Stimulated activated naive CD8-positive, alpha-beta T cell treated with anti-CD3 and anti-CD28 coated beads, Interleukin-15, amount 100 ng/mL, for 72 hours (primary cell): ENCODE measurements at places on chromosomes 7 and 10.

- DNase-seq = no peak
These were observed 260.5 kb upstream of the KLF14 start for GRCh38 chr7:130994378-130995115.

GRCh38 chr7:50865450-50865849 lies 82.8 kb upstream of the GRB10 start:
- DNase-seq = no peak

DNA sequence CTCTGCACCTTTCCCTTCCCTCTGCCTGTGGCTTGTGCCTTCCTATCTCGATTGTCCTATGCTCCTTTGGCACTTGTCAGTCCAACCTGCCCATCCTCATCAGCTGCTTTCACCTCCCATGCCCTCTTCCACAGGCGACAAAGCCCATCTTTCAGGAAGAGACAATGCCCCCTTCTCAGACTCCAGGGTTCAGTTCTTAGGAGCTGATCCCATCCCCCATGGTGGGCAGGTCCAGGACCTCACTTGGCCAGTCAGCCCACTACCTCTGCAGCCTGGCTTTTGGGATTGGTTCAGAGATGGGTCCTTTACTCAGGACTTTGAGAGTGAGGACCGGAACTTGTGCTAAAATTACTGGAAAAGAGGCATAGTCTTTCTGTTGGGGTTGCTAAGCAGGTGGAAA lies 74.0 kb upstream of the NANOS1 start:
- DNase-seq = no peak

DNA sequence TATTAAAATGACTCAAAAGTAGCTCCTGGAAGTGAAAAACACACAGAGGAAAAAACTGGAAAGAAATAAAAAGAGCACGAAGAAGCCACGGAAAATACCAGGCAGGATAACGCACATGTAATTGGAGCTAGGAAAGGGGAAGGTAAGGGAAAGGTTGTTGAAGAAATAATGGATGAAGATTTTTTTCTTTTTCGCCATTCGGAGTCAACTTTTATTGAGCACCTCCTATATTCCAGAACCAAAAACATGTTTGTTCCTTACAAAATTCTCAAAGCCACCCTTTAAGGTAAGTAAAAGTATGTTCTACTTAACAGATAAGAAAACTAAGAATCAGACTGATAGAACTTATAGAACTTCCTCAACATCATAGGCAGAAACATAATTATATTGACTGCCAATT lies 32.8 kb upstream of the PTPRN2 start:
- no peak for DNase-seq

DNA sequence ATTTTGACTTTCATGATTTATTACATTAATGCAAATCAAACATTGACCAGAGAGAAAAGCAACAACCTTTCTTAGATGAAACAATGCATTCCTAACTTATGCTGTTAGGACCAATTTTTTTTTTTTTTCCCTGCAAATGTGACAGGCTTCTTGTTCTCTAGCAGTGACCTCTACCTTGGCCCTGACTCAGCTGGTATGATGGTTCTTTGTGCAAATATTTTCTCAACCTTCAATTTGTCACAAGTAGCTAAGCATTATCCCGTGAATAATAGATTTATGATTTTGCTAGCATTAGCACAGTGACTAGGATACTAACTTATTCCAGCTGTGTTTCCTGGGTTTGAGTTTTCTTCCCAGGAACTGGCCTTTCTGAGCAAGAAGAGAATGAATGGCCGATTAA lies 64.9 kb downstream of the PPP1R9A start:
- DNase-seq = no peak

DNA sequence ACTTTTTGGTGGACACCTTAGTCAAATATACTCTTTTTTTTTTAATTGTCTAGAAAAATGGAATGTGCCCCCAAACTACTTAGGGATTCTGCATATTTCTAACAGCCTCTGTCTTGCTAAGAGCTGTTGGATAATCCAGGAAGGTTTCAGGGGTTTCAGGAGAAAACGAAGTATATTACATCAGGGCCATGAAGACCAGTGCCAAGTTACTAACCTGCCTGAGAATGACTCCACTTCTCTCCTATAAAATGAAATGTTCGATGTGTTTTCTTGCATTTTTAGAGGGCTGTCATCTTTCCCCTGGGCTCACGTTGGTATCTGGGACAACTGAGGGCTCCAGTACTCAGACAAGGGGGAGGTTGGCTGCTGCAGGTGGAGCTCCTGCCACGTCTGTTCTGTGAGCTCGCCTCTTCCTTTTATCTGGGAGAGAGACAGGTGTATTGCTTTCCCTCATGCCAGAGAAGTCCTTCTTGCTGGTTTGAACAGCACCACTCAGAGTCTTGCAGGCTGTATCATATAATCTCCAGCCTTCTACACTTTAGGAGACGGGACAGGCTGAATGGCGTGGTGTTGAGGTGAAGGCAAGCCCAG lies 71.3 kb downstream of the CAMK1D start:
- DNase-seq = no peak

DNA sequence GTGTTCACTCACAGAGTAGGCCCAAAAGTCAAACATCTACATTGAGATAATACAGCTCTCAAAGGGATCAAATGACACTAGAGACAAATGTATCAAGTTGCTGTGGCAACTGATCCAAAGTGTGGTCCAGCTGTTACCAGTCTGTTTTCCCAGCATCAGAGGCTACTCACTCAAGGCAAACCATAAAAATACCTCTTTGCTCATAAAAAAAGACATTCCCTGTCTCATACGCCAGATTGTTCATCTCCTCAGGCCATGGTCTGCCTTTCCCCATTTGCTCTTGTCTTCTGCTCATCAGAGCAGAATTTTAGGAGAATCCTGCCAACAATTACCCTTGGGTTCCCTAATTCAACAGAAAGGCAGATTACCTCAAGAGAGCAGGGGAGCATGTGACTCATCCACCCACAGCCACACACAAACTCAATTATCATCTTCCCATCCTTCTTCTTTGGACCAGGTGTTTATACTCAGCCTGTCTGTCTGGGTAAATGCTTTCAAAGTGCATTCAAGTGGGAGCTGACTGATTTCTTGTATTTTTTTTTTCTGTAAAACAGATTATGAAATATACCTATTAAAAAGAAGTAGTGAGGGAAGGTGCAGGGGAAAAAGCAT lies 226.5 kb upstream of the HPS1 start:
- DNase-seq = no peak

- DNase-seq = no peak
These were observed 23.0 kb downstream of the TCF7L2 start for GRCh38 chr10:112973046-112973445.

GRCh38 chr10:25902002-25902401 lies 32.0 kb upstream of the MYO3A start:
- DNase-seq = no peak

- no peak for DNase-seq
These were observed 61.4 kb downstream of the SYPL1 start for GRCh38 chr7:106050746-106051117.

- no peak for DNase-seq
These were observed 8.2 kb downstream of the TMEM270 start for GRCh38 chr7:73869011-73869798.

- DNase-seq = no peak
These were observed 13.8 kb upstream of the POT1 start for GRCh38 chr7:124943472-124943871.

DNA sequence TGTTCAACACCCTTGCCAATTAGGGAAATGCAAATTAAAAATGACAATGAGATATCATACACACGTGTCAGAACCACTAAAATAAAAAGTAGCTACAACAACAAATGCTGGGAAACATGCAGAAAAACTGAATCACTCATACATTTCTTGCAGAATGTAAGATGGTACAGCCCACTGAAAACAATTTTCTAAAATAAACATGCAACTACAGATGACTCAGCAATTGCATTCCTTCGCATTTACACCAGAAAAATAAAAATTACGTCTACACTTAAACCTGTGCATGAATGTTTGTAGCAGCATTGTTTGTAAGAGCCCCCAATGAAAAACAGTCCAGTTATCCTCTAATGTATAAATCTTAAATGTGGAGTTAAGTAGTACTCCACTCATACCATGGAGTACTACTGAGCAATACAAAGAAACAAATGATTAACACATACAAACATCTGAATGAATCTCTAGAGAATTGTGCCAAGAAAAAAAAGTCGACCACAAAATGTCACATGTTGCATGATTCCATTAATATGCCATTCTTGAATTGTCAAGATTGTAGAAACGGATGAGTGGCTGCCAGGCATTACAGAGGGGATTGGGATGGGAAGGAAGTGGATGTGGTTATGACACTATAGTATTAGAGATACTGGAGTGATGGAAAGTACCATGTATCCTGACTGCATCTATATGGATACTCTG lies 134.6 kb upstream of the NPSR1 start:
- no peak for DNase-seq

GRCh38 chr10:121640266-121640665 lies 42.0 kb upstream of the FGFR2 start:
- DNase-seq = no peak

- DNase-seq = no peak
These were observed 62.5 kb downstream of the CSGALNACT2 start for GRCh38 chr10:43200538-43201390.

GRCh38 chr7:92841192-92841591 lies 4.8 kb upstream of the CDK6 start:
- no peak for DNase-seq

GRCh38 chr7:36132012-36132411 lies 21.0 kb upstream of the EEPD1 start:
- DNase-seq = no peak

DNA sequence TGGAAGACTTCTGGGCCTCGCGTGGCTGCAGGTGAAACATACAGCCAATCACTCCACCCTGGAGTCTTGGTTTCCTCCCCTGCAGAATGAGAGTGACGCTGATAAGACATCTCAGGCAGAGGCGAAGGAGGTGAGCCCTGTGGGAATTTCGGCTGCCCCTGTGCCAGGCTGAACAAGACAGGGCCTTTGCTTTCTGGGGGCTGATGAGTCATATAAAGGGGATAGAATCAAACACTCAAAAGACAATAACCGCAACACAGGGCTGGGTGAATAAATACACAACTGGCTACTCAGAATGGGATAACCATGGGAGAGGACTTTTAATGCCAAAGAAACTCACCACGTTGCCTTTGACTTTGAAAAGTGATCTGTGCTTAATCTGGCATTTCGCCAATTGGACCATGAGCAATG lies 143.8 kb downstream of the KCNMA1 start:
- DNase-seq = no peak

DNA sequence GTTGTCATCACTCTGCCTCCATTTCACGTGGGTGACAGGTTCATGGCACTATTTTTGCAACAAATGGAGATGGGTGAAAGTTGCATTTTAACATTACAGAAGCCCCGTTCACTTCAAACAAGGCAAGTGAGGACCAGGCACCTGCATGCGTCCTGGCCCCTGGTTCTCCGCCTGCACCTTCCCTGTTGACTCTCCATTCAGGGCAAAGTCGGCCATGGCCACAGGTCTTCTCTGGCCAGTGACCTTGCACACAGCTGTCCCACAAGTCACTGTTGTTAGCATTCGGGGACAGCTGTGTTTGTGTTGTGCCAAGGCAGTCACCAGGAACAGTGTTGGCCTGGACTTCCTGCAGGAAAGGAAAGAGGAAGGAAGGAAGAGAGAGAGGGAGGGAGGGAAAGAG lies 554.9 kb downstream of the TCERG1L start:
- no peak for DNase-seq

DNA sequence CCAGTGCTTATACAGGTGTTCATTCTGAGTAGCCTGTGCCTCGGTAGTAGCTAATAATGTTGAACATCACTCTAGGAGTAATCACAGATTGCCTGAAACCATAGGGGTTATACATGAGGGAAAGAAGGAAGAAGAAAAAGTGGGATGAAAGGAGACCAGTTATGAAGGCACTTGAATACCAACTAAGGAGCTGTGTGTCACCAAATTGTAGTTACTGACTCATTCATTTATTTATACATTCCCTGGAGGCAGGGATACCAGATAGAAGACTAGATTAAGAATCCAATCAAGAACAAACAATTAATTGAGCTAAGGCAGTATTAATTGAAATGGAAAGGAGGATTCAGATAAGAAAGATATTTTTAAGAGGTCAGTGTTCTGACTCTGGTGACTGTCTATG lies 129.6 kb upstream of the PRPS1L1 start:
- no peak for DNase-seq

- DNase-seq = no peak
These were observed 187.5 kb downstream of the EVX1 start for GRCh38 chr7:27430105-27430504.
